Suppressor macrophage (primary cell): ENCODE measurements at places on chromosomes 12 and 14.

DNA sequence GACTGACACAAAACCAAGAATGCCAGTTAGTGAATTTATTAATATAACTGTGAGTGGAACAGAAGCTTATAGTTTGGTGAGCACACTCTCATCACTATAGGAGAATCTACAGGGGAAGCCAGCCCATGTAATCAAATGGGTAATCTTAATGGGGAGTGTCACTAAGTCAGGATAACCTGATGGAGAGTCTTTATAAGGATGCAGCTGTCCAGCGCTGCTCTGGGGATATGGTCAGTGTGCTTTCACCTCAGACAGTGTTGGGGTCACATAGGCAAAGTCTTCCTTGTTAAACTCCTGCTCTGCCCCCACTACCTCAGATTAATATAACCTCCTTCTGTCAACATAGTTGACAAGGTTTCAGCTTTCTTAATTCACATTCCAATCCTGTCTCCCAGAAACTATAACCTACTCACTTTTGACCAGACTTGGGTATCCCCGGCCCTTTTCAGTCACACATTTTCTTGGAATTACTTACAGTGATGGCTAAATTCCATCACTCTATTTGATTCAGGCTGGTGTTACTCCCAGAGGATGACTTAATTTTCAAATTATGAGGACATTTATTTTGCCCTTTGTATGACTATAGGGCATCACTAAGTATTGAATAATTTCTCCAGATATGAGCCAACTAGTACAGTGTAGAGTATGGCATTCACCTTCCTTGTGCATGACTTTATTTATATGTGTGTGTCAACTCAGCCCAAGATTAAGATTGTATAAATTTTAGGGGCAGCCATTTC, 13.2 kb downstream of the STK38L start:
- DNase-seq: no peak

- no peak for DNase-seq
Observed at GRCh38 chr12:57607958-57608663, 3.1 kb upstream of the ARHGEF25 start.

- no peak for DNase-seq
Observed at GRCh38 chr14:101121508-101122139, 218.1 kb upstream of the RTL1 start.

DNA sequence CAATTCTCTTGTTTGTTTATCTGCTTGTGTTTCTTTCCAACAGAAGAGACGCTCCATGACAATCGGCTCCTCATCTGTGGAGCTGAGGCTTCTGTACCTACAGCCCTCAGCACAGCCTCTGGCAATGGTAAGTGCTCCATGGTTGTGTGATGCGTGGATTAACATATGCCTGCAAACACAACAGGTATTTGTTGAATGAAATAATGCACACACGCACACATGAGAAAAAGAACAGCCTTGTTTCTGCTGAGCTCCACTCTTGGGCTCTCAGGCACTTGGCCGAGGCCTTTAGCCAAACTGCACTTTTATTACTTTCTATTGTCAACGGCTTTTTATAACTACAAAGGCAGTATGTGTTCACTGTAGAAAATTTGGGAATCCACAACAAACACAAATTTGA, 120.4 kb upstream of the TMCC3 start:
- DNase-seq: no peak

- DNase-seq: no peak
Observed at GRCh38 chr14:85437148-85437547, 92.8 kb upstream of the FLRT2 start.

DNA sequence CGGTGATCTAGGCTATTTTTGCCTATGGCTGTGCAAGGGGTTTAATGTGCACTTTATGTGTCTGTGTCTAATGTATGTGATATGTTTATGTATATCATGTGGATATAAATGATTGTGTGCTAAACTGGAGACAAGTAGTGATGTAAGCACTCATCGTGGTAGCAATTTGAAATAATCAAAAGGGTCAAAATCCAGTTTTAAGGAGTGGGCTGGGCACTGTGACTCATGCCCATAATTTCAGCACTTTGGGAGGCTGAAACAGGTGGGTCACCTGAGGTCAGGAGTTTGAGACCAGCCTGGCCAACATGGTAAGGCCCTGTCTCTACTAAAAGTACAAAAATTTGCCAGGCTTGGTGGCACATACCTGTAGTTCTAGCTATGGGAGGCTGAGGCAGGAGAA, 2.8 kb downstream of the EDDM3A start:
- no peak for DNase-seq

- DNase-seq: no peak
Observed at GRCh38 chr12:95323212-95323611, 105.6 kb downstream of the VEZT start.

- peak; percentile 21 for DNase-seq
Observed at GRCh38 chr12:108432423-108433121, 82.5 kb upstream of the FICD start.

GRCh38 chr14:61701946-61702345, 6.6 kb downstream of the HIF1A start:
- no peak for DNase-seq

DNA sequence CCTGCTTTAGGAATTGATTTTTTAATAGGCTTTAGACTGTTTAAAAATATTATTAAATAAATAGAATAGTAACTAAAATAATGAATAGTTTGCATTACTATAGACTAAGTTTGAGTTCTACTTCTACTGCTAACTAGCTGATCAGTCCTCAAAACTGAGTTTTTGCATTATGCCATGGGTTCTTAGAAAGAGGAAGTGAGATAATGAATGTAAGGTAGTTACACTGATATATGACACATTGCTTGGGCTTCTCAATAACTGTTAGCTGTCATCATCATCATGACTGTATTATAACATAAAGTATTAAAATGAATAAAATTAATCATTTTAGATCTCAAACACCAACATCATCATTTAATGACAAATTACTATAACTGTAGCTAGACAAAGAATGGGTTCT, 949.7 kb downstream of the TRHDE start:
- no peak for DNase-seq

DNA sequence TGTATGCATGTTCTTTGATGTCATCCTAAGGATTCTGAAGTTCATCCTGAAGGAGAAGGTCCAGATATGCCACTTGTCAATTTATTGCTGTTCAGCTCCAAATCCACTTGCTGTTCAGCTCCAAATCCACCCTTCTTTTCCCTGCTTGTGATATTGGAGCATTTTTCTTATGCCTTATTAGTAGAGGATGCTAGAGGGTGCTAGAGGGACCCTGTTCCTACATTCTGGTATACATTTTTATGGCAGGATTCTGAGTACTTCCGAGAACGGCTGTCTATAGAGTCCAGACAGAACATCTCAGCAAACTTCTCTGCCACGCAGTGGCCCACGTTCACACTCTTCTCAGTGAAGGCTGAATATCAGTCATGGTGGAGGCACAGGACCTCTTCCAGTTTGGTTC, 406.7 kb downstream of the NOVA1 start:
- DNase-seq: no peak

DNA sequence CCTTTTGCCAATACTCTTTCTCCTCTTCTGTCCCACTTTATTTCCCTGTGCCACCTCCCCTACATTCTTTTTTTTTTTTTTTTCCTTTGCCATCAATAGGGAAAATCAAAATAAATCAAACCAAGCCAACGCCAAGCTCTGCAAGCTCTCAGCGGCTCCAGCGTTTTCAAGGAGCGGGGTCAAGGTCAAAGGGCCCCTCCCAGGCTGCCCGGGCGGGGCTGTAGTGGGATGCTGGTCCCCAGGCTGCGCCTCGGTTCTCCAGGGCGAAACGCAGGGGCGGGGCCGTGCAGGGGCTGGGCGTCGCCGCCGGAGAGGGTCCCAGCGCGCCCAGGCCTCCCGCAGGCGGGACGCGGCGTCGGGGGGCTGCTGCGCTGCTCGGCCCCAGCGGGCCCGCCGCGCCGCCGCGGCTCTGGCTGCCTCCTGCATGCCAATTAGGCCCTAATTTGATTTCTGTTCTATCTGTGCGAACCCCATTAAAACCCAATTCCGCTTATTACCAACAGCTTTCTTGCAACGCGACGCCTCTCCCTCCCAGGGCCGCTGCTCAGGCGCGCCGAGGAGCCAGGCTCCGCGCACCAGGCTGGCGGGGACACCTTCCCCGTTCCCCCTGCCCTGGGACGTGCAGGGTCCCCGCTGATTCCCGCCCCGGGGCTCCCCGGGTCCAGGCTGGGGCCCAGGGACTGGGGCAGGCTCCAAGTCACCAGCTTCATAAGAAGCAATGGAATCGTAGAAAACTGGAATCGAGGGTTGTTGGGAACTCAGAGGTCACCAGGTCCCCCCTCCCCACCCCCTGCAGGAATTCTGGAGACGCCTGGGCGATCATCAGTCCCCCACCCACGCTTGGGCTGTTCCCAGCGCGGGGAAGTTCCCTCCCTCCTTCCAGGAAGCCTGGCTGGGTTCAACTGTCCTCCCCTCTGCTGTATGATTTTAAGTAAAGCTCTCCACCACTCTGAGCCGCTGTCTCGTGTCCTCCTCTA, 50.7 kb upstream of the MAP1LC3B2 start:
- no peak for DNase-seq

- no peak for DNase-seq
Observed at GRCh38 chr12:79557690-79558315, 133.0 kb downstream of the PAWR start.

- DNase-seq: no peak
Observed at GRCh38 chr14:32121948-32122347, 44.8 kb downstream of the ARHGAP5 start.

- DNase-seq: no peak
Observed at GRCh38 chr14:53838374-53838773, 118.3 kb downstream of the BMP4 start.

GRCh38 chr14:35807131-35807961, 1.7 kb downstream of the RALGAPA1 start:
- DNase-seq: no peak

GRCh38 chr14:60863249-60863648, 117.6 kb downstream of the TRMT5 start:
- DNase-seq: no peak

GRCh38 chr12:1302201-1302870, 292.0 kb downstream of the FBXL14 start:
- DNase-seq: no peak

DNA sequence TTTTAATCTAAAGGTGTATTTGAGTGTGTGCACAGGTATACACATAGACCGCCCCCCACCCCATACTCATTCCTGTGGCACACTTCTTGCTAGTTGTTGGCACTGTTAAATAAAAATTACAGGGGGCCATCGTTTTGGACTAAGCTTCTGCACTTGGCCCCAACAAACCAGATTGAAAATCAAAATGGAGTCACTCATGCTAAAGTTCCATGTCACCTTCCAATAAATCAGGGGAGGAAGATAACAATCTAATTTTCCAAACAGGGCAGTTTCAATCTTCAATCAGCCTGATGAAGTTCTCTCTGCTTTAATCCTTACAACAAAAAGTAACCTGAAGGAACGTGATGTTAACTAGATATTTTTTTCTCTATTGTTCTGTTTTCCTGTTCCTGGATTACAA, 78.2 kb downstream of the RGS6 start:
- DNase-seq: no peak

GRCh38 chr14:102192840-102193502, 53.3 kb downstream of the WDR20 start:
- no peak for DNase-seq

DNA sequence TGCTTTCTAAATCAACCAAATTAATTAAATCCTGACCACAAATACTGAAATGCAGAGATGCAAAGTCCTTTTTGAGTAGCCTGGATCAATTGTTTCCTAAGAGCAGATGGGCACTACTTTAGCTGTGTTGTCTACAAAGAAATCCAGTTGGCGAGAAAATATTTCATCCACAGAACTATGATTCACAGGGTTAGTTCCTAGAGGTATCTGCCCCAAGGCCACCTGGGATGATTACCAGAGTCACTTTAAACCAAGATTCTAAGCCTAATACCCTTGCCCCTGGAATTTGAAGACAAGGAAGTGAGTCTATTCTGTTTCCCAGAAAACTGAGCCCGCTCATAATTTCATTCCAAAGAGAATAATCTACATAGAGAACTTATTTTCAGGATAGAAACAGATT, 198.4 kb downstream of the PPM1H start:
- no peak for DNase-seq

- no peak for DNase-seq
Observed at GRCh38 chr12:114339626-114340025, 66.3 kb downstream of the TBX5 start.

GRCh38 chr12:4202487-4202886, 71.1 kb upstream of the CCND2 start:
- DNase-seq: no peak

GRCh38 chr14:31411218-31411727, 9.1 kb downstream of the HEATR5A start:
- DNase-seq: peak; percentile 39

DNA sequence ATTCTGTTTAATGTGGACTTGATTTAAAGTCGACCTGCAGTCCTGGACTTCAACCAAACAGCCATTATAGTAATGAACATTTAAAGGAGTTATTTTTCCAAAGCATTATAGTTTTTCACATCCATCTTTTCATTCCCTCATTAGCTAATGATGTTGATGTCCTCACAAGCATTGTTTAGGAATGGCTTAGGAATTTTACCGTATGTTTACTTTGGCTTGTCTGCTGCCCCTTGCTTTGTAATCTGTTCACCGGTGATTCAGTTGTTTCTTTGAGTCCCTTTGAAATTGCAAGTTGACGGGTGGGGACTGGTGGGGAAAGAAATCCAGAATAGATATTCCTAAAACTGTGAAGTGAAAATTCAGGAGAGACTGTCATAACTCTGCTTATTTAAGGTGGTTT, 25.4 kb downstream of the PRKCH start:
- no peak for DNase-seq

DNA sequence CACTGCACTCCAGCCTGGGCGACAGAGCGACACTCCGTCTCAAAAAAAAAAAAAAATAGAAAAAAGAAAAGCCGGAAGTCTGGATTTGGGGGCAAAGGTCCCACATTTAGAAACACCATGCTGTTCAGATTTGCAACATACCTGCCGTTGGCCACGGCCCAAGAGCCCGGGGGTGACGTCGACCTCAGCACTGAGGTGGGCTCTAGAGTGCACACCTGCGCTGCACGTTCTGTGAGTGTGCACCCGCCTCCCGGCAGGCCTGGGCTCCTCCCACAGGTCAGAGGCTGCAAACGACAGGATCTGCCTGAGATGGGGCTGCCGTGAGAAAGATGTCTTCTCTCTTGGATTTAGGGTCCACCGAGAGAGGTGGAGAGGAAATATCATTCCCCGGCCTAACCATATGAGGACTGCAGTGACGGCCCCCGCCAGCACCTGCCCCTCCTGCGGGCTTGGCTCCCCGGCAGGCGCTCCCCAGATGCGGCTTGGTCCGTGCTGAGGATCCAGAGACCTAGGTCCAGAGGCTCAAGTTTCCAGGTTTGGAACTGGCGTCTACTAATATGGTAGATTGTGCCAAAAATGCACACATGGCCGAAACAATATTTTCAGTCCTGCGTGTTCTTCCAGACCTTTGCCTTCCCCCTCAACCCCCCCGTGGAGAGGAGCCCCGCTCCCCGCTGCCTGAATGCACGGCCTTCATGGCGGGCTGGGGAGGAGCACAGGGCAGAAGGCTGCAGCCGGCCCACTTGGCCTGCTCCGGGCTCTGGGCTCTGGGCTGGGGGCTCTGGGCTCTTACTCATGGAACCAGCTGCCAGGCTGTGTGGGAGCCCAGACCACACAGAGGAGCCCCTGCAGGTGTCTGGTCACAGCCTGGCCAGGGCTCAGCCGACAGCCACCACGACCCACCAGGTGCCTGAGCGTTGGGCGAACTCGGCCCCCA, 58.8 kb upstream of the FBRSL1 start:
- no peak for DNase-seq
